ENCODE measurements at places on chromosomes 12 and 14.

DNA sequence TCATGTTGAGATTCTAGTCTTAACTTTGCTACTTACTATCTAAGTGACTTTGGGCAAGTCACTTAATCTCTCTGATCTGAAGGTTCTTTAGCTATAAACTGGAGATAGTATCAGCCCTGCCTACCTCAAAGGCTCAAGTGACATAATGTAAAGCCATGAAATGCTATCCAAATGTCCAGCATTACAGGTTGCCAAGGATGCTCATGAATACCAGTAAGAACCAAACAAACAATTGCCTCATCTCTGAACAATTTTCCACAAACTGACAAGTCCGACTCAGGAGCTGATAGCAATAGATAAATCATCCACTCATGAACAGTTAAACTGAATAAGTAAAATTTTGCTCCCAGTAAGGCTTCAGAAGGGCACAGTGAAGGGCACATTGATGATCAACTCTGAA lies 51.5 kb downstream of the LMNTD1 start:
- no peak for DNase-seq

DNA sequence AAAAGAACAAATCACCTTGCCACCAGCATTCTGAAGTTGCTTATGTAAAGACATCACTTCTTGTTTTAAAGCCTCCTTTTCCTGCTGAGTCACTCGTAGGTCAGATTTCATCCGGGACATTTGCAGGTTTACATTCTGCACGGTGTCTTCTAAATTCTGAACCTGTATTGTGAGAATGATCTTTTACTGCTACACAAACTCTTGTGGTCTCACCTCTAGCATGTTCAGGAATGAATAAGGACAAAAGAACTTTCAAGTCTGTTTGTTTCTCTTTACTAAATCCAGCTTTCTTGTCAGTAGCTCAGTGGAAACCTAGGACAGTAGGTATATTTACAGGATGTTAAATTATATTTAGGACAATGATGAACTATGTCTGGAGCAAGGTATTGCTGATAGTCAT lies 73.5 kb upstream of the SAV1 start:
- DNase-seq, result no peak

- no peak for DNase-seq
These were observed 3.5 kb downstream of the ELK3 start for GRCh38 chr12:96197503-96198272.

DNA sequence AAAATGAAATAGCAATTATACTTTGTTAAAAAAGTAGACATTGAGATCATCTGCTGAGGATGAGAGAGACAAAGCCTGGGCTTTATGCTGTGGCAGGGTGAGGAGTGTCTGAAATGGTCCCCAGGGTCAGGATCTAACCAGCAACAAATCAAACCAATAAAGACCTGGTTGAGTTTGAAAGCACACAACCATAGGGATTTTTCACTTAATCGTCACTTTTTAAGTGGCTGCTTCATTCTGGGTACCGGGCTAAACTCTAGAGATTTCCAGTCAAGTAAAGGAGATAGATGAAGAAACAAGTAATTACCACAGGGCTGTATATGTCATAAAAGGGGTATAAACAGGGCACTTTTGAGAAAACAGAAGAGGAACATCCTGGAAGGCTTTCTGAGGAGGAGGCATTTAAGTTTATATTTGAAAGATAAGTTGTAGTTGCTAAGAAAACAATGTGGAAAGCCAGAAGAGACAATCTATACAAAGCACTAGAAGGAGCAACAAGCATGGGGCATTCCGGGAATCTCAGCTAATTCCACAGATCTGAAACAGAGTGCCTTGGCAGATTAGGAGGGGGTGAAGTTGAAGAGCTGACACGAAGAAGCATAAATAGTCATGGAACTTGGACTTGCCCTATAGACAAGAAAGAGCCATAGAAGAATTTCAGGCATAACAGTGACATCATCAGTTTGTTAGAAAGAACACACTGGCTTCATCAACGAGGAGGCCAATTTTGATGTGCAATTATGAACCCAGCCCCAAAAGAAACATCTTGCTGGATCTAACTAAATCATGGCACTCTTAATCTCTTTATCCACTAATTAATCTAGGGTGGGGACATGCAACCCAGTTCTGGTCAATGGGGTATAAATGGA lies 46.9 kb upstream of the FRS2 start:
- no peak for DNase-seq

- no peak for DNase-seq
These were observed 883 bp upstream of the MYL2 start for GRCh38 chr12:110921262-110921661.
